ENCODE measurements at places on chromosomes 13 and 19.
A peak's percentile ranks its signal among the peaks of the same experiment; 100 is the strongest.

- no peak for DNase-seq
Observed at GRCh38 chr13:110179857-110180147, 127.2 kb downstream of the COL4A1 start.

GRCh38 chr13:23899555-23899954 is 2.3 kb upstream of the C1QTNF9B start:
- DNase-seq, result peak; percentile 51

- DNase-seq, result no peak
Observed at GRCh38 chr13:40440990-40441820, 225.2 kb downstream of the FOXO1 start.

DNA sequence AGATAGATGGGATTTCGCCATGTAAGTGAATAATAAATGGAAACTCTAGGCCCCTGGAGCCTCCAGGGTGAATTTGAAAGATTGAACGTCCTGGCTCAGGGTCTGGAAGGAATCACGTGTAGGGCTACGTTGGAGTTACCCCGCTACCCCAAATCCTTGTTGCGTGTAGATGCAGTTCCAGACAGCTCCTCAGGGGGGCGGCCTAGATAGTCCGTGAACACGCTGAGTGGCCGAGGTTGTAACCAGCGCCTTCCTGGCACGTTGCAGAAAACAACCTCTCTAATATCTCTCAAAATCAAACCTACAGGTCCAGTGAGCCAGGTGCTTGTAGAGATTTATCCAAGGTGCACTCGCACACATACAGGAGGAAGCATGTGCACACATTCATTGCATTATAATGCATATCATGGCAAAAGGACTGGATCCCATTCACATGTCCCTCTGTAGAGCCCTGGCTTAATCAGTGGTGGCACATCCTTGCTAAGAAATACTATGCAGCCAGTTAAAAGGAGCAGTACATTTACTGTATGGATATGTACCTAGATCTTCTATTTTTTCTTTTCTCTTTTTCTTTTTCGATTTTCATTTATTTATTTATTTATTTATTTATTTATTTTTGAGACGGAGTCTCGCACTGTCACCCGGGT is 2.5 kb upstream of the KEAP1 start:
- DNase-seq, result peak; percentile 87

DNA sequence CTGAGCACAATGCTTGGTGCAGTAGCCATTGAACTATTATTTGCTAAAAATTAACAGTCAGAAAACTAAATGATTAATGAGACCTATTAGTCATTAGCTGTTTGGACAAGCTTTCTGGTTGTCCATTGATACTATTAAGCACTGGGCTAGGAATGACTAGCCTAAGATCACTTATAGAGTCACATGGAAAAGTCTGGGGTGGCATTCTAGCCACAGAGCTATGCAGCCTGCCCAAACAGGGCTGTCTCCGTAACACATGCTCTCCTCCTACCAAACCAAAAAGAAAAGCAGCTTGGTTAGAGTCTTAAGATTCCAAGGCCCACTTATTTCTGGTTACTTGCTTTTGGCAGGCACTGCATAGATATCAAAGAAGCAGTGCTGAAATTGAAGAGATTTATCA is 193.5 kb upstream of the NBEA start:
- DNase-seq, result no peak

DNA sequence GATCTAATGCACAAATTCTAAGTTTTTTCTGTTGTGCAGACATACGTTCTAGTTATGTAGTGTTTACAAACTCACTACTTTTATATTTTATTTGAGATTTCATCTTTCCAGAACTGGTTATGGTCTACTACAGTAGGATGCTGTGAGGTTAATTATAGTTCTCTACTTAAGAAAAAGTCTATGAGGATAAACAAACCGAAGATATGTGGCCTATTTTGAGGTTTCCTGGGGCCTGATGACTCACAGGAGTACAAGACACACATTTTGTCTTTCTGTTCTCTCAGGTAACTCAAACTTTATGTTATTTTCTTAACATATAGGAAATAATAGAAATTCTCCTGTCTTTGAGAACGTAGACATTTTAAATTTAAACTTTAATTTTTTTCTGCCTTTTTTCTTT is 45.1 kb downstream of the PCDH20 start:
- DNase-seq, result no peak

GRCh38 chr19:36115453-36116343 is at the start of gene TBCB:
Gene TBCB, plus strand, starts transcription at chr19:36115468. Its CDS starts 93 bp downstream, at chr19:36115561.
- DNase-seq, result peak; percentile 92

DNA sequence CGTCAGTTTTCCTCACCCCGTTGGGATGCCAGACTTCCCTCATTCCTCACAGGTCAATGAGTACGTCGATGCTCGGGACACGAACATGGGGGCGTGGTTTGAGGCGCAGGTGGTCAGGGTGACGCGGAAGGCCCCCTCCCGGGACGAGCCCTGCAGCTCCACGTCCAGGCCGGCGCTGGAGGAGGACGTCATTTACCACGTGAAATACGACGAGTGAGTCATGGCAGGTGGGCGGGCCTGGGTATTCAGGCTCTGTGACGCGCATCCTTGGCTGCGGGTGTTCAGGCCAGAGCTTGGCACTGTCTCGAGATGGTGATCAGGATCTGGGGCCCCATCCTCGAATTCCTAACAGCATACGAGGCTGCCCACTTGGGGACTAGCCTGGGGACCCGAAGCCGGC is 21.4 kb downstream of the UHRF1 start:
- no peak for DNase-seq

- DNase-seq, result no peak
Observed at GRCh38 chr19:28932446-28932845, 280.5 kb downstream of the UQCRFS1 start.

DNA sequence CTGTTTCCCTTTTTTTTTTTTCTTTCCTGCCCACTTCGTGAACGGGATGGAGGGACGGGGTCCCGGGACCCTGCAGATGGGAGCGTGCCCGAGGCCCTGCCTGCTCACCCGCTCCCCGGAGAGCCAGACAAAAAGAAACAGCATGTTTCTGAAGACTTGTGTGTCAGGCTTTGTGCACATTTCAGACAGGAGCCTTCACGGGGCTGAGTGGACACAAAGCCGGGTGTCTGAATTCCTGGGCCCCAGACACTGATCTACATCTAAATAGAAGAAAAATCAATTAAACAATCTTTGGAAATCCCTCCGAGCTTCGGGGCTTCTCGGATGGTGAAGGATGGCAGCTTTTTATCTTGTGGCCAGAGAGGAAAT is 4.2 kb downstream of the PGPEP1 start:
- DNase-seq, result no peak

- no peak for DNase-seq
Observed at GRCh38 chr13:89401264-89401675, 1730.1 kb downstream of the SLITRK5 start.

GRCh38 chr19:56595548-56595899 is 422 bp downstream of the ZNF71 start:
- DNase-seq, result no peak

DNA sequence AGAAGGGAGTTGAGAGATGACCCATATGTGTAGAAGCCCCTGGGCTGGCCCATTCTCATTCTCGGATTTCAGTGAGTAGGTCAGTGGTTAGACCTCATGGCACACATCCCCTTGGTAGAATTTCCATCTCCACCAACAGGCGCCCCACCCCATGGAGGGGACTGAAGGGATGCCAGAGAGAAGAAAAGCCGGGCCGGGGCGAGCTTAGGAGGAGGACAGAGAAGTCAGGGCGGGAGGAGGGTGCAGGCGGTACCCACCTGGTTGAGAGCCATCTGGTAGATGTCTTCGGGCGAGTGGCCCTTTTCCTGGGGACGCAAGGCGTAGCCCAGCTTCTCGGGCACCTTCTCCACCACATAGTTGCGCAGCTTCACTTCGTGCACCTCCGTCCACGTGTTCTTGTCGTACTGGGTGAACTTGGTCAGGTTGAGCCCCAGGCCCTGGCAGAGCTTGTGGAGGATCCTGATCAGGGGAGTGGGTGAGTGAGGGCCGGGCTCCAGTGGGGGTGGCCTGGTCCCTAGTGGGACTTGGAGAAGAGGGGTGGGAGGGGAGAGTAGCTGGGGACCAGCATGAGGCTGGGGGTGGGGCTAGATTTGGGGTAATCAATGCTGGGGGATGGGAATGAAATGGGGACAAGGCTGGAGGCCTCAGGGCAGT is 2.5 kb downstream of the IL4I1 start:
- no peak for DNase-seq

GRCh38 chr13:73158851-73159250 is 100.0 kb downstream of the KLF5 start:
- no peak for DNase-seq

- no peak for DNase-seq
Observed at GRCh38 chr19:14300303-14300702, 80.9 kb upstream of the ADGRE5 start.

GRCh38 chr19:13764821-13765394 is 586 bp downstream of the MRI1 start:
- no peak for DNase-seq

DNA sequence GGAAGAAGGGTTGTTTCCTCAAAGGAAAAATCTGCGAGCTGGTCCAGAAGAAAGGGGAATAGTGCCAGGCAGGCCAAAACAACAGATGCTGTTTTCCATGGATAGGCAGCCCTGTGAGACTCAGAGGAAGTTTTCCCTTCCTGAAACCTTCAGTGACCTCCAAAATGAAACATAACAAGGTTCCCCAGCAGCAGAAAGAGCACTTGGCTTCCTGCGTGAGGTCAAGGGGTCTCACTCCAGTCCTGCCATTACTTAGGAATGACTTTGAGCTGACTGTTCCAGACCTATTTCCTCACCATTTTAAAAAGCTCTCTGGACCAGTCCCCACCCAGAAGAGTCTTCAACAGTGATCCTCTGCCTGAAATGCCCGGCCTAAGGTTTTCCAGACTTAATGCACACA is 104.6 kb upstream of the IPO5 start:
- no peak for DNase-seq

DNA sequence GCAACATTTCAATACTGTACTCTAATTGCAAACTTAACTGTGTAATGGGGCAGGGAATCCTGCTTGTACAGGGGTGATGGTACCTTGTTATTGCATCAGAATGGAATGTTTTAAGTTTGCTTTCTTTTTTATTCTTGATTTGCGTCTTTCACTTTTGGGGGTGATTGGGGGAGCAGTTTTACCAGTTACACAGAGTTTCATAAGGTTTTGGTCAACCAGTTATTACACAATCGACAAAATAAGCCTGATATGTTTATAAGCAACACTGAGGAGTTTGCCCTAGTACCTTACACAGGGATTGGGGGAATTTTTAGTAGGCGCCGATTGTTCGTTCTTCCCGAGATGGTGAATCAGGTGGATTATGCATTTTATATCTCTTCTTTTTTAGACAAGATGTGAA is 2.7 kb downstream of the KLF5 start:
- DNase-seq, result no peak

GRCh38 chr19:7863971-7864689 is 10.1 kb downstream of the PRR36 start:
- DNase-seq, result no peak

GRCh38 chr19:45822716-45823115 is 7.6 kb upstream of the RSPH6A start:
- no peak for DNase-seq

- DNase-seq, result no peak
Observed at GRCh38 chr13:27319404-27319803, 48.8 kb downstream of the RASL11A start.

GRCh38 chr13:112679381-112679780 is 10.5 kb upstream of the ATP11A start:
- DNase-seq, result no peak

GRCh38 chr13:65653613-65654012 is 1576.5 kb downstream of the PCDH9 start:
- no peak for DNase-seq

DNA sequence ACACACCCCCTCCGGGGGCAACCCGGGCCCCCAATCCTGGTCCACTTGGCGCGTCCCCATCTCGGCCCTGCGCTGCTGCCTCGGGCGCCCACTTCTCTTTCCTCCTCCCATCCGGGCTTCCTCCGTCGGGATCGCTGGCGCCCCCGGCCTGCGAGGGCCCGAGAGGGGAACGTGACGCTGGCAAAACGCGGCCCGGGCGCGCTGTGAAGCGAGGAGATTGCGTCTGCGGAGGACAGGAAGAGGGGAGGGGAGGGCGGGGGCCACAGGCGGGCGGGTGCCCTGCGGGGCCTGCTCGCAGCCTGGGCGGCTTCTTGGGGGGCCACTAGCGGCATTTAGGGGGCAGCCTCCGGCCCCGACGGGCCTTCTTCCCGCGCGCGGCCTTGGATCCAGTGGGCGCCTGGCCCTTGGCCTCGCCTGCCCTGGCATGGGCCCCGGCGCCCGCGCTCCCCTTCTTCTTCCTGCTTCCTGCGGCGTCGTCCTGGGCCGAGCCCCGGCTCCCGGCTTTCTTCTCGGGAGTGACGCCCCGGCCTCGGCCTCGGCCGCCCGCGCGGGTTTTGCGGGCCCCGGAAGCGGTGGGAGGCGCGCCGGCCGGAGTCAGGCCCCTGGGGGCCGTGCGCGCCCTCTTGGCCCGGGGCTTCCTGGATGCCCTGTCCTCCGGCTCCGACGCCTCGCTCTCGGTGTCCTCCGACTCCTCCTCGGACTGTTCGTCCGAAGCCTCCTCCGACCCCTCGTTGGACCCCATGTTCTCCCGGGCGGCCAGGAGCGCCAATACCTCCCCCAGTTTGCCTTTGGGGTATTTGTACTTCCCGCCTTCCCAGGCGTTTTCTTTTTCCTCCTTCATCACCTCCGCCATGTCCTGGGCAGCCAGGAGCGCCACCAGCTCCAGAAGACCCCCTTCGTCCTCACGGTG is 2.2 kb downstream of the PNMA8B start:
- DNase-seq, result no peak

GRCh38 chr19:51599084-51599483 is 28.0 kb downstream of the ZNF175 start:
- no peak for DNase-seq

DNA sequence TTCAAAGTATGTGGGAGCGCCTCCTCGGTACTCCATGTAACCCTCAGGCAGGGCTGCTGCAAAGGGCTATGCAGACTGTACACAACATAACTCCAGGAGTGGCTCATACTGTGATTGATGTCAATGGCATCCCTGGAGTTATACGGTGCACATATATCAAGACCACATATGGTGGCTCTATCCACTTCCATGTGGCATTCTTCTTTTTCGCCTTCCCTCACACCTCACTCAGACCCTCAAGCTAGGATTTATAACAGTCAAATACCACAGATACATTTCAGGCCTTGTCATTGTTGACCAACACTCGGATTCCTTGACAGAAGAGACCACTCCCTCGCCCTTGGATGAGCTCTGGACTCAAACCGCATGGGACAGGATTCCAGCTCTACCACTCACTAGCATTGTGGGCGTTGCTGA is 11.3 kb upstream of the UBL3 start:
- DNase-seq, result no peak

GRCh38 chr19:41351339-41352245 is 2.1 kb downstream of the TGFB1 start:
- DNase-seq, result peak; percentile 87

- DNase-seq, result no peak
Observed at GRCh38 chr19:55091126-55091910, 15.6 kb downstream of the EPS8L1 start.
